ENCODE measurements at places on chromosomes 16 and 17. TPM values are rescaled to one million over a fixed set of nuclear protein-coding genes. Genes with fewer than 3 reads are reported as not detected.

DNA sequence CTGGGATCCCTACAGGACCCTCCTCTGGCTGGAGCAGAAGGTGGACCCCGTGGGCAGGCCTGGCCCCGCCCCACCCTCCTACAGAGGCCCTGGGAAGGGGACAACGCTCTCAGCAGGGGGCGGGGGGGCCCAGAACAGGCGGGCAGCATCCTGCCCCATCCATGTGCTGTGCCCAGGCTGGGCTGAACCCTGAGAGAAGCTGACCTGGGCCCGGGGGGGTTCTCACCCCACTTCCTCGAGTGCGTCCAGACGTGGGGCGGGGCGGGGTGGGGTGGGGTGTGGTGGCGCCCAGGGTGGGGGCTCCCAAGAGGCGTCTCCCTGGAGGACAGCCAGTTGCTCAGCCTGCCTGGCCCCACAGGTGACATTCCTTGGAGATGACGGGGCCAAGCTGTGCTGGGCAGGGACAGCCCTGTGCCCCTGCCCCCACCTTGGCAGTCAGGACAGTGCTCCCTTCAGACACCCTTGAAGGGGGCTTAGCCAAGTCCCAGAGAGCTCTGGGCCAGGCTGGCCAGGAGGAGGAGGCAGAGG, 390 bp upstream of the UNC13D start:
- DNase-seq, result no peak

- no peak for DNase-seq
Observed at GRCh38 chr17:79089720-79090442, 15.3 kb downstream of the ENGASE start.

- no peak for DNase-seq
Observed at GRCh38 chr17:82214012-82214628, 1.5 kb upstream of the CCDC57 start.

DNA sequence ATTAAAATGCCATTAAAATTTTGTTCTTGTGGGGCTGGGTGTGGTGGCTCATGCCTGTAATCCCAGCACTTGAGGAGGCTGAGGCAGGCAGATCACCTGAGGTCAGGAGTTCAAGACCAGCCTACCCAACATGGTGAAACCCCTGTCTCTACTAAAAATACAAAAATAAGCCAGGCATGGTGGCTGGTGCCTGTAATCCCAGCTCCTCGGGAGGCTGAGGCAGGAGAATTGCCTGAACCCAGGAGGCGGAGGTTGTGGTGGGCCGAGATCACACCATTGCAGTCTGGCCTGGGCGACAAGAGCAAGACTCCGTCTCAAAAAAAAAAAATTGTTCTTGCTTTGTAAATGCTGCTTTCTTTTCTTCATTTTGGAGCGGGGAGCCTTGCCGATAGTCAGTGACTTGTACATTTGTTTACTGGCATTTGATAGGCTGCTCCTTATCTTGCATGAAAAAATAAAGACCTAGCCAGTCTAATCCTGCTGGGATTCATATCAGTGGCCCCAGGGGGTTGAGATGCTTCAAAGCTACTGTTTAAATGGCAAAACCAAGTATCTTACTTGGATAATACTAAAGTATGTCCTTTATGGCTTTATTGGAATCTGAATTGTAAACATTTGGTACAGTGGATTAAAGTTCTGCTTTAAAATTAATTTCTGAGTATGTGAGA, 3.3 kb upstream of the CLTC start:
- no peak for DNase-seq

GRCh38 chr17:72795941-72796340, 296.5 kb downstream of the SLC39A11 start:
- DNase-seq, result no peak

GRCh38 chr16:66030036-66030435, 336.5 kb upstream of the CDH5 start:
- no peak for DNase-seq

DNA sequence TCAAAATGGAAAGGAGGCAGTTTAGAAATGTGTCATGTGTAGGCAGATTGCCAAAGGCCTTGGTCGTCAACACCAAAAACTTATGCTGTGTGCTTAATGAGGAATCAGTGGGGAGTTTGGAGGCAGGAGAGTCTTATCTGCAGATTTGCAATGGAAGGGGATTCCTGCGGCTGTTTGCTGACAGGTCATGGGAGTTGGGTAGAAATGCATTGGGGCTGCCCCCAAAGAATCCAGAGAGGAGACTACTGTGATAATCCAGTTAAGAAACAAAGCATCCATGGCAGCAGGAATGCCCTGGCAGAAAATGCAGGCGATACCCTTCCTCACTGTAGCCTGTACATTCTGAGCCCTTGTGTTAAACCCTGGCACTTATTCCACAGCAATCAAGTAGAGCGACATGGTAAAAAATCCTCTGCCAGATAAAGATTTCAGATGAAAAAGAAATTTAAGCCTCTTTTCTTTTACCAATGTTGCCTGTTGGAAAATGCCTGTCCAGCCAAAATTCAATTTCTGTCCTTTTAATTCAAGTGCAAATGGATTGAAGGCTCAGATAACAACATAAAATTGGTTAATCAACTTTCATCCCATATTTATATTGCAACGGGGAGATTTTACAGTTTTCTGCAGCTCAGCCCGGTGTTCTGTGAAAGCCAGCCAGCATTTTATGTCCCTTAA, 491.0 kb upstream of the CDH5 start:
- DNase-seq, result no peak

Gene PARN
- total RNA-seq, result 57.8 TPM

All from Panc1 (cell line).